ENCODE measurements at places on chromosomes 4 and X. TPM values are rescaled to one million over a fixed set of nuclear protein-coding genes. Genes with fewer than 3 reads are reported as not detected.

- no peak overlapping the region for H3K27ac ChIP-seq
- H3K36me3 ChIP-seq, result no peaks in the 10 kb centered on the region
These were observed 39.3 kb upstream of the TENM3 start for GRCh38 chr4:182203872-182204411.

- no peak overlapping the region for H3K27ac ChIP-seq
- no peak for DNase-seq
- H3K36me3 ChIP-seq, result no peaks in the 10 kb centered on the region
- H3K4me3 ChIP-seq, result no peak overlapping the region
These were observed 157.6 kb downstream of the RASL11B start for GRCh38 chr4:53019485-53020382.

ASB5 gene
- total RNA-seq, result not detected

DNA sequence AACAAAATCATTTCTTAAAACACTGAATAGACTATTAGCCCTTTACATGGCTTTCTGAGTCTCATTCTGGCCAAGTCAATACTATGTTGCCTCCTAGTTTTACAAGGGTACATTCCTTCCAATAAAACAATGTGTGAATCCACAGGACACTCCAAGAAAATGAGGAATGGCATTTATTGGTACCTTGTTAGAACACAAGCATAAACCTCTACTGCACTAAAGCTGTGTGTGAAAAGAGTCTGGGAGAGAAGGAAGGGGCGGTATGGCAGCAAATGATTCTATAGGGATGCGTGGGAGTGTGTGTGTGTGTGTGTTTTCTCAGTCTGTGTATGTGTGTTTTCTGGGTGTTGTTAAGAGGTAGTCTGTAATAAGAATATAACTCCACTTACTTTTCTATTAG, 48.9 kb downstream of the CXCL1 start:
- H3K4me3 ChIP-seq, result no peak overlapping the region
- H3K4me1 ChIP-seq, result peaks cover 5% of the 10 kb centered on the region
- H3K27me3 ChIP-seq, result no peaks in the 10 kb centered on the region
- H3K27ac ChIP-seq, result peak overlapping the region; percentile 42

GABRE gene
- 0.18 TPM for total RNA-seq

DNA sequence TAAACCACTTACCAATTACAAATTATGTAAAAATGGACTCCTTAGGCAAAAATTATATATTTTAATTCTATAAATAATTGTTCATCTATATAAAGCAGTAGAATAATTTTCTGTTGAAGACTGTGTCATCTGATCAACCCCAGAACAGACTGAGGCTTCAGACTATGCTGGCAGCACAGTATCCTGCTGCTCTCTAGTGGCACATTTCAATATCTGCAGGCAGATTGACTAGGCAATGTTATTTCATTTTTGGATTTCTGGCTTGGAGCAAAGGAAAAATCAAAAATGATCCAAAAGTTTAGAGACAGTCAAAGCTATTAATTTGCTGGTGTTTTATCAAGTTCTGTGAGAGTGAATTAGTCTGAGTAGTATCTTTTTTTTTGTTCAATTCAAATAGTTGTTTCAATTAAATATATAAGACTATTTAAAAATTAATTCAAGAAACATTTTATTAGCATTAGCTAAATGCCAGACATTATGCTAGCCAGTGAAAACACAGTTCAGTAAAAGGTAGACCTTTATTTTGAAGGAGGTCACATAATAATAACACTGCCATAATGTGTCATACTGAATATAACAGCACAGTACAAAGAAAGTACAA, 21.3 kb upstream of the SULT1E1 start:
- H3K27me3 ChIP-seq, result no peaks in the 10 kb centered on the region
- H3K4me3 ChIP-seq, result no peak overlapping the region
- no peaks in the 10 kb centered on the region for H3K36me3 ChIP-seq
- no peaks in the 10 kb centered on the region for H3K4me1 ChIP-seq
- H3K27ac ChIP-seq, result no peak overlapping the region

DNA sequence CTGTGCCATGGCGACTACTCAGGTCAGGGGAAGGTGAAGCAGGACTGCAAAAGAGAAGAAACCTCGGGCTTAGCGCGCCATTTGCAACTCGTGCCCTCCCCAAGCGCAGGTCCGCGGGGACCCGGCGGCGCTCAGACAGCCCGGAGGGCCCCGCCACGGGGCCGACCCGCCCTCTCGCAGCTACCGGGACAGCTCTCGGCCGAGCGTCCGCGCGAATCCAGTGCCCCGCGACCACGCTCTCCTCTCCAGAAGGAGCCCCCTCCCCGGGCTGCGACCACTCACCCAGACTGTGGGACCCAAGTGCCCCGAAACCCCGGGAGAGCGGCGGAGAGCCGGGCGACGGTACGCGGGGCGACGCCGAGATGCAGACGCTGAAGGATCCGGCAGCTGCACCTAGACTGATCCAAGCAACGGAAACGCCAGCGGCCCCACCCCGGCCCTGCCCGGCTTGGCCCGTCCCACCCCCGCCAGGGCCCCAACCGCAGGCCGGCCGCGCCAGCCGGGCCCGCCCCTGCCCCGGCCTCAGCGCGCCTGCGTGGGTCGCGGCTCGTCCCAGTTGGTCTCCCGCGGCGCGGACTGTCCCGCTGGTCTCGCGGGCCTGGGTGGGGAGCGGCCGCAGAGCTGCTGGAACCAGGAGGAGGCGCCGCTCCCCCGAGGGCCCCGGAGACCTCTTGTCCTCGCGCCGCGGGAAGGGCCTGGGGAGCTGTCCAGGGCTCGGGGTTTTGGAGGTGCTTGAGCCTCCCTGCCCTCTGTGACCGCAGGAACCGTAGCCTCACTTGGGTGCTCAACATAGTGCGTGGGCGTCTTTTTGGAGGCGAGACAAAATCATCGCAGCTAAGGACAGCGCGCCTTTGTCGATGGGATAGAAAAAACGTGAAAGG, at the start of gene ANXA5:
TSS of gene ANXA5 (minus strand) at position 400 of the 881 bp plus-strand sequence. CDS start at position 9, 391 bp downstream.
- H3K4me3 ChIP-seq, result peak within 1 kb of the TSS; percentile 84
- H3K27me3 ChIP-seq, result no peaks in the 10 kb centered on the region
- H3K36me3 ChIP-seq, result peaks cover 3% of the 10 kb centered on the region
- peak within 1 kb of the TSS; percentile 87 for H3K27ac ChIP-seq

DNA sequence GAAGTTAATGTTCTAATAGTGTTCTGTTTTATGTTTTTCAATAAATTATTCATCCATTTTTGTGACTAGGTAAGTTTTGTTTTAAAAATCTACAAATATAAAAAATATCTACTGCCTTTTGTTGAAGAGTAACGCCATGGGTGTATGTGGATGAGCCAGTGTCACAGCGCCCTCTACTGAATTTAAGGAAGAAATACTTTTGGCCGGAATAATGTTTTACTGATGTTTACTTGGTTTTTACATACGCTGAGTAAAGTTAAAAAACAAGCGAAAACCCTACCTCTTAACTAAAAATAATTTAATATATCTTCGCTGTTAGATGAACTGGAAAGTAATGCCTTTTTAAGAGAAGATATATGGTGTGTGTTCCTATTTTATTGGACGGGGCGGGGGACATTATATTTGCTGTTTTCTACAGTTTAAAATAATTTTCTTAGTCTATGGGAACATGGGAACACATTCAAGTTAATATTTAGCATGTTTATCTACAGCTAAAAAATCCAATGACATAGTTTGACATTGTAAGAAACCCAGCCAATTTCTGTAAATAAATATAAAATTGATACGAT, 86.1 kb downstream of the CPE start:
- no peaks in the 10 kb centered on the region for H3K27me3 ChIP-seq
- DNase-seq, result no peak
- H3K4me3 ChIP-seq, result no peak overlapping the region
- no peaks in the 10 kb centered on the region for H3K4me1 ChIP-seq

- H3K36me3 ChIP-seq, result no peaks in the 10 kb centered on the region
- H3K27me3 ChIP-seq, result no peaks in the 10 kb centered on the region
- no peak overlapping the region for H3K27ac ChIP-seq
- no peak for DNase-seq
- no peak overlapping the region for H3K4me3 ChIP-seq
These were observed 22.3 kb upstream of the RNF150 start for GRCh38 chr4:141155586-141155985.

DNA sequence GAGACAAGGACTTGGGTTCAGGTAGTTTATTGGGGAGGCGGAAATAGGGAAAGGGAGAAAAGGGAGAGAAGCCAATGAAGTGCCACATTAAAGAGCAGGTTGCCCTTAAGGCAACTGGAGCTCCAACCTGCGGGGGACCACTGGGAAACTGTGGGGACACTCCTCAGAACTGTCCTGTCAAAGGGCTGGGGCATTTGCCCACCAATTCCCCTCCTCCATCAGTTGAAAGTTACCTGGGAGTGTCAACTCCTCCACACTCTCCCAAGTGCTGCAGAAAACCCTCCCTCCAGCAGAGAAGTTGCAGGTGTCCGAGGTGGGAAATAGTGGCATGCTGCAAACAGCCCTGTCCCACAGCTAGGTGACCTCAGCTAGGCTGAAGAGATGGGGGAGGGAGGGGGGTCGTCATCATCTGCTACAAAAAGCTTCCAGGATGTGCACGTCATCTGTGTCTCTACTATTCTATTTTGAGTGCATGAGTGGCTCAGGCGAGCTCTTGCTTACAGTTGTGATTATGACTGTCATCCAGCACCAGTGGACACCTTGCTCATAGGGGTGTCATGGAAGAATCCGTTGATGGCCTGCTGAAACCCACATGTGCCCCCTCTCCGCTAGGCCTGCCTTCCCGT, 41.5 kb upstream of the XPNPEP2 start:
- peaks cover 15% of the 10 kb centered on the region for H3K4me1 ChIP-seq
- no peaks in the 10 kb centered on the region for H3K36me3 ChIP-seq
- DNase-seq, result no peak
- H3K4me3 ChIP-seq, result no peak overlapping the region
- H3K27me3 ChIP-seq, result no peaks in the 10 kb centered on the region
- peak overlapping the region; percentile 48 for H3K27ac ChIP-seq

DNA sequence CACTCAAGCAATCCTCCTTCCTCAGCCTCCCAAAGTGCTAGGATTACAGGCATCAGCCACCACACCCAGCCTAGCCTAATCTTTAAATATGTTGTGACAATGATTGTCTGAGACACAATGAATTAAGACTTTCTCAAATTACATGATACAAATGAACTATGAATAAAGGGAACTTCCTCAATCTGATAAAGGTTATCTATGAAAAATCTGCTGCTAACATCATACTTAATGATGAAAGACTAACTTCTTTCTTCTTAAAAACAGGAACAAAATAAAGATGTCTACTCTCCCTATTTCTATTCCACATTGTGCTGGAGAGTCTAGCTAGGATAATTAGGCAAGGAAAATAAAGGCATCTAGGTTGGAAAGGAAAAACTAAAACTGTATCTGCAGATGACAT, 60.0 kb downstream of the PDHA1 start:
- H3K27me3 ChIP-seq, result no peaks in the 10 kb centered on the region
- H3K36me3 ChIP-seq, result no peaks in the 10 kb centered on the region
- H3K4me1 ChIP-seq, result no peaks in the 10 kb centered on the region
- H3K4me3 ChIP-seq, result no peak overlapping the region

DNA sequence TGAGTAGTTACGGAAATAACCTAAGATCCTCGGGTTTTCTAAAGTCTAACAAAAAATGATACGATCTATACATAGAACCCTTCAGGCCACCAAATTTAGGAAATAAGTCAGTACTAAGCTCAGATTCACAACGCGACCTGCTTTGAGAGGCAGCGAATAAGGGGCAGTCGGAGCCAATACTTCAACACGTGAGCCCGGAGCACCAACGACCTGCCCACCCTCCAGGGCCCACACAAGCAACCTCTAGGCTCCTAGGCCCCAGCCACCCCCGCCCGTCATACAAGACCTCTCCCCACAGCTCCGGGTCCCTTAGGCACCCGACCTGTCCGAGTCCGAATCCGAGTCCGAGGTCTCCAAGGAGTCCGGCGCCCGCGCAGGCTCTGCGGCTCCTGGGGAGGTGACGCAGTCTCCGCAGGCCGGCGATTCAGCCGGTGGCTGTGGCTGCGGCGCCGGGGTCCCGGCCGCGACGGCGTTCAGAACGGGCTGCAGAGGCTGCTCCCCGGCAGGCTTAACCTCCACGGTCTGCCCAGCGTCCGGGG, 580 bp downstream of the NAF1 start:
- no peak for DNase-seq
- H3K27me3 ChIP-seq, result no peaks in the 10 kb centered on the region
- H3K4me1 ChIP-seq, result no peaks in the 10 kb centered on the region
- H3K27ac ChIP-seq, result peak overlapping the region; percentile 83

ARMCX6 gene
- total RNA-seq, result 43.6 TPM

DNA sequence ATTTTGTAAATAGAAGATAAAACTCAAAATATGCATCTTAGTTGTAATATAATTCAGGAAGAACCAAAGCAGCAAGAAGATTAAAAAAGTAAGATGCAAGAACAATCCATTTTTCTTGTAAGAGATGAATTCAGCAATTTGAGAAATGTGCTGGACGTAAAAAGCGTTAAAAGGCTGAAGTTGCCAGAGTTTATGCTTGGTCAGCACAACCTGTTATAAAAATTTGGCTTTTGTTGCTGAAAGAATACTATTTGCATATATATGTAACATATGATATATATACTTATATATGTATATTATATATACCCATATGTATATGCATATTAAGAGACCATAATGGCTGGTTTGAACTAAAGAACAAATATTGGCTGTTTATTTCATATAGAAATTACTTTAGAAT, 449.6 kb upstream of the FAM241A start:
- no peak overlapping the region for H3K27ac ChIP-seq
- no peaks in the 10 kb centered on the region for H3K4me1 ChIP-seq
- no peak overlapping the region for H3K4me3 ChIP-seq
- H3K36me3 ChIP-seq, result no peaks in the 10 kb centered on the region
- H3K27me3 ChIP-seq, result no peaks in the 10 kb centered on the region

CTAG1B gene
- total RNA-seq, result not detected
